ENCODE measurements at places on chromosomes 3 and 15. TPM values are rescaled to one million over a fixed set of nuclear protein-coding genes. Genes with fewer than 3 reads are reported as not detected.

Gene FBLN2
- not detected for total RNA-seq

Gene LINGO1
- not detected for total RNA-seq

Gene LRRIQ4
- total RNA-seq, result not detected

Gene RBP2
- not detected for total RNA-seq

Gene NANOGP8
- not detected for total RNA-seq

Gene PATL2
- 17.2 TPM for total RNA-seq

Gene SLC22A13
- total RNA-seq, result 0.12 TPM
